MCF 10A (cell line): ENCODE measurements at places on chromosomes 12 and 14. TPM values are rescaled to one million over a fixed set of nuclear protein-coding genes. Genes with fewer than 3 reads are reported as not detected.

GRCh38 chr12:45098766-45099165 is 47.9 kb upstream of the DBX2 start:
- H3K27ac ChIP-seq = no peak overlapping the region
- no peaks in the 10 kb centered on the region for H3K4me1 ChIP-seq
- no peaks in the 10 kb centered on the region for H3K36me3 ChIP-seq
- peaks cover 65% of the 10 kb centered on the region for H3K27me3 ChIP-seq
- DNase-seq = no peak
- H3K4me3 ChIP-seq = no peak overlapping the region

- no peaks in the 10 kb centered on the region for H3K4me1 ChIP-seq
- H3K27me3 ChIP-seq = no peaks in the 10 kb centered on the region
- no peak overlapping the region for H3K4me3 ChIP-seq
- no peaks in the 10 kb centered on the region for H3K36me3 ChIP-seq
- DNase-seq = no peak
Observed at GRCh38 chr14:89288114-89288513, 128.9 kb downstream of the FOXN3 start.

GRCh38 chr12:94689646-94690036 is 39.3 kb upstream of the TMCC3 start:
- H3K27ac ChIP-seq = no peak overlapping the region
- no peak overlapping the region for H3K4me3 ChIP-seq
- DNase-seq = no peak

The MRPL52 gene
- total RNA-seq = 172 and 186 TPM in 2 replicates

The CLEC4E gene
- not detected in 2 replicates for total RNA-seq
